ENCODE measurements at places on chromosomes 5 and 9. TPM values are rescaled to one million over a fixed set of nuclear protein-coding genes. Genes with fewer than 3 reads are reported as not detected.

Gene TYRP1
- total RNA-seq: 57.4 TPM

Gene RECK
- total RNA-seq: 5.5 TPM

Gene ANKDD1B
- total RNA-seq: 0.24 TPM

Gene IFNA2
- not detected for total RNA-seq

Gene LRRC19
- not detected for total RNA-seq

Gene PTTG1
- 1.4 TPM for total RNA-seq

Gene TMEM174
- total RNA-seq: not detected

Gene ASTN2
- total RNA-seq: 8.3 TPM

Gene UNC13B
- total RNA-seq: 27.4 TPM

Gene GFPT2
- 15.3 TPM for total RNA-seq

Gene LMNB1
- 3.7 TPM for total RNA-seq

Gene PCDHA11
- not detected for total RNA-seq

Gene FOXE1
- not detected for total RNA-seq
